ENCODE measurements at places on chromosomes 1 and 21.
A peak's percentile ranks its signal among the peaks of the same experiment; 100 is the strongest.

DNA sequence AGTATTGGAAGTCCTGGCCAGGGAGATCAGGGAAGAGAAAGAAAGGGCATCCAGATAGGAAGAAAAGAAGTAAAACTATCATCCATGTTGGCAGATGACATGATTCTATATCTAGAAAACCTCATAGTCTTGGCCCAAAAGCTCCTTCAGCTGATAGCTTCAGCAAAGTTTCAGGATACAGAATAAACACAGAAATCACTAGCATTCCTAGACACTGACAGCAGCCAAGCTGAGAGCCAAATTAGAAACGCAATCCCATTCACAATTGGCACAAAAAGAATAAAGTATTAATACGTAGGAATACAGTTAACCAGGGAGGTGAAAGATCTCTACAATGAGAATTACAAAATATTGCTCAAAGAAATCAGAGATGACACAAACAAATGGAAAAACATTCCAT lies 44.6 kb downstream of the ZFYVE9 start:
- DNase-seq: no peak

DNA sequence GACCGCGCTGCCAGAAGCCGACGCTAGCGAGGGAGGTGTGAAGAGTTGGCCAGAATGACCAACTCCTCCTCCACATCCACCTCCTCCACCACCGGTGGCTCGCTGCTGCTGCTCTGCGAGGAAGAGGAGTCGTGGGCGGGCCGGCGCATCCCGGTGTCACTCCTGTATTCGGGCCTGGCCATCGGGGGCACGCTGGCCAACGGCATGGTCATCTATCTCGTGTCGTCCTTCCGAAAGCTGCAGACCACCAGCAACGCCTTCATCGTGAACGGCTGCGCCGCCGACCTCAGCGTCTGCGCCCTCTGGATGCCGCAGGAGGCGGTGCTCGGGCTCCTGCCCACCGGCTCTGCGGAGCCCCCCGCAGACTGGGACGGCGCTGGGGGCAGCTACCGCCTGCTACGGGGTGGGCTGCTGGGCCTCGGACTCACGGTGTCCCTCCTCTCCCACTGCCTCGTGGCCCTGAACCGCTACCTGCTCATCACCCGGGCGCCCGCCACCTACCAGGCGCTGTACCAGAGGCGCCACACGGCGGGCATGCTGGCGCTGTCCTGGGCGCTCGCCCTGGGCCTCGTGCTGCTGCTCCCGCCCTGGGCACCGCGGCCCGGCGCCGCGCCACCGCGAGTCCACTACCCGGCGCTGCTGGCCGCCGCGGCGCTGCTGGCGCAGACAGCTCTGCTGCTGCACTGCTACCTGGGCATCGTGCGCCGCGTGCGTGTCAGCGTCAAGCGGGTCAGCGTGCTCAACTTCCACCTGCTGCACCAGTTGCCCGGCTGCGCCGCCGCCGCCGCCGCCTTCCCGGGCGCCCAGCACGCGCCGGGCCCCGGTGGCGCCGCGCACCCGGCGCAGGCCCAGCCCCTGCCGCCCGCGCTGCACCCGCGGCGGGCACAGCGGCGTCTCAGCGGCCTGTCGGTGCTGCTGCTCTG lies 1.2 kb downstream of the GPR88 start:
- DNase-seq: no peak

- DNase-seq: no peak
Observed at GRCh38 chr1:4656533-4657140, 2.2 kb downstream of the AJAP1 start.

DNA sequence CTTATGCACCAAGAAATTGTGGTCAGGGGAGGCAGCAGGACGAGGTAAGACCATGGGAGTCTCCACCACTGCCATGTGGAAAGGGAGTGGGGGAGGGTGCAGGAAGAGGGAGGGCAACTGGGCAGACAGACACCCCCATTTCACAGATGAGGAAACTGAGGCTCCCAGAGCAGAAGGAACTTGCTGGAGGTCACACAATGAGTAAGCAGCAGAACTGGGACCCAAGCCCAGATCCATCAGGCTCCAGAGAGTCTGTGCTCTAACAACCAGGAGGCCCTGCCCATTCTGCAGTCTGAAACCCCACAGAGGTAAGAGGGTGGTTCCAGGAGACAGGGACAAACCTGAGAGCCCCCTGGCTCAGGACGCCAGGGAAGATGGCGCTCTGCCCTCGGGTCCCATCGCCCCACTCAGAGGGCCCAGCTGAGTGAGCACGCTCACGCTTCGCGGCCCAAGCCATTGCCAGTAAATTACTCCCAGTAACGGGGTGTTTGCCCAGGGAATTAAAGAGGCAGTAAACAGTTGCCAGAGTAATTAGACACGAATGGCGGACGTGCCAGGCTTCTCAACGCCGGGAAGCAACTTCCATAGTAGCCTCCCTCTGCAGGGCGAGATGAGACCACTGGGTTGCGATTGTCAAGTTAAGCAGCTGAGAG lies 59.2 kb downstream of the MATN1 start:
- DNase-seq: no peak

DNA sequence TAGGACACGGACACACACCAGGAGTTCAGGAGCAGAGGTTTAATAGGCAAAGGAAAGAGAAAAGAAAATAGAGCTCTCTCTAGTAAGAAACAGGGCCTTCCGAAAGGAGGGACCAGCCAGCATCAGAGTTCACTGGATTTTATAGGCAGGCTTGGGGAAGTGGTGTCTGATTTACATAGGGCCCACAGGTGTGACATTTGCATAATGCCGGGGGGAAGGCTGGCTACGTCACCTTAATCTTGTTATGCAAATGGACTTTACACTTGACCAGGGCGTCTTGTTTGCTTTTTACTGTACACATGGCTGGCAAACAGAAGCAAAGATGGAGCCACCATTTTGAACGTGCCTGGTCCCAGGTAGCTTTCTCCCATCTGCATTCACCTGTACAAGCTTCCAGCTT lies at the start of gene OR14A16:
OR14A16 (minus strand) TSS at position 97 of the 400 bp plus-strand sequence. CDS start 8,390 bp downstream, outside the sequence.
- DNase-seq: no peak

DNA sequence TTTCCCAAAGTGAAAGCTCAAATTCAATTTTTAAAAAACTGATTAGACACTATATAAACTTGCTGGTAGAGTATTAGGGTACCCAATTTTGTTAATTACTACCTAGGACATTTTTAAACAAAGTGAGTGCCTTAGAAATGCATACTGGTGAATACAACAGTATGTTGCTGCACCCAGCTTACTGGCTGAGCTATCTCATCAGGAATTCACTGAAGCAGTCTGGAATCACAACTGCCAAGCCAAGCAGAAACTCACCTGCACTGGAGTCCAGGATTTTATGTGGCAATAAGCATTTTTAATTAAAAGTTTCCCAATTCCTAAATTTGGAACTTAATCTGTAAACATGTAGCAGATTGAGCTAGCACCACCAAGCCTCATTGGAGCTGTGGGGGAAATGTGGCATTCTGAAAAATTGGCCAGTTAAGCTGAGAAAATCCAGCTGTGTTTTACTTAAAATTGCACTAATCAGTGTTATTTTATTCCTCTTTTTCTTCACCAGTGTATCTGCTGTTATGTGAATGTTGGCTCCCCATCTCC lies 61.8 kb downstream of the CLEC20A start:
- no peak for DNase-seq

GRCh38 chr1:223729906-223730305 lies 17.6 kb downstream of the CAPN2 start:
- no peak for DNase-seq

DNA sequence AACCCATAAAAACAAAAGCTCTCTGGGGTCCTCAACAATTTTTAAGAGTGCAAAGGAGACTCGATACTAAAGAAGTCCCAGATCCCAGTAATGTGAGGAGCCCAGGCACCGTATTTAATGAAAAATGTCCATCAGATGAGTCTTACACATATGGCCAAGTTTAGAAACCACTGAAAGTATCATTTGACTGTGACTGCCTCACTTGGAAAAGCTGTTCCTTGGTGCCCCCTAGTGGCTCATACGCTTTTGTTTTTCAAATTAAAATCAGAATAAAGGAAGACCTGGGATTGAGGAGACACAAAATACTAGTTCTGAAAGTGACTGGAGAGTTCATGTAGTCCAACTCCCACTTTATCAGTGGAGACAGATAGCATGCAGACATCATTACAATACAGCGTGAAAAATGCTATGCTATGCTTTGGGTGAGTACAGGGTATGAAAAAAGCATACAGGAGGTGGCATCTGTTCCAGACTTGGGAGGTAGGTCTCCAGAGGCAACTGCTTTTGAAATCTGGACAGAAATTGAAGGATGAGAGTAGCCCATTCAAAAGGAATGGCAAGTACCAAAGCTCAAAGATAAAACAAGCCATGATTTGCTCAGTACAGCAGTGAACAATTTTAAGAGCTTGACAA lies 33.8 kb downstream of the GDAP2 start:
- DNase-seq: peak; percentile 5

- DNase-seq: no peak
Observed at GRCh38 chr1:1282998-1283397, 2.8 kb downstream of the SCNN1D start.

DNA sequence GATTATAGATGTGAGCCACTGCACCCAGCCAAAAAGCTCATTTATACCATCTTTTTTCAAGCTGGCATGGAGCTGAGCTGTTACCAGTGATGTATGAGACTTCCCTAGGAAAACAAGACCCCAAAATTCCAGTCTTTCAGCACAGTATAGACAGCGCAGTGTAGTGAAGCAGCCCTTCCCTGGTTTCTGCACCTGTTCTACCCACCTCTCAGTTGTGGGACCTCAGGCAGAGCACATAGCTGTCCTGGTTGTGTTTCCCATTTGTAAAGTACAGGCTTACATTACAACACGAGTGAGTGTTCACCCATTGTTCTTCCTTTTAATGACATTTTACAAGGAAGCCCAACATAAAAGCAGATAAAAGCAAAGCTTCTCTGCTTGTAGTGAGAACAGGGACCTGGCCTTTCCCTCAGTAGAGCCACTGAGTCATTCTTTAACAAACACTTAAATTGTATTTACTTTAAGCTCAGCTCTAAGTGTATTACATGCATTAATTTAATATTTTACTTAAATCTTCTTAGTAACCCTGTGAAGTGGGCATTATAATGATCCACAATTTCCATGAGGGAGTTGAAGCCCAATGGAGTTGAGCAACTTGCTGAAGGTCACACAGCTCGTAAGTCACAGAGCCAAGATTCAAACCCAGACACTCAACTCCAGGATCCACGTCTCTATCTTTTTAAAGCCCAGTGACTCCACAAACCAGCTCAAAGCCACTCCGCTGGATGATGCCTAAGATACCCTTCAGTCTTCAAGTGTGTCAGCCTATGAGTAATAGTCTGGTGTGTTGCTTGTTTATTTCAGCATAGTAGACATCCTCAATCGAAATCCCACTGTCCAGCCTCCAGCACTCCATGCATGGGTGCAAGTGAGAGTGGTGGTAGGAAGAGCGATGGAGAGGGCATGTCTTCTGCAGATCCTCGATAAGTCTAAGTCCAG lies 40.5 kb upstream of the CAPZB start:
- DNase-seq: no peak

DNA sequence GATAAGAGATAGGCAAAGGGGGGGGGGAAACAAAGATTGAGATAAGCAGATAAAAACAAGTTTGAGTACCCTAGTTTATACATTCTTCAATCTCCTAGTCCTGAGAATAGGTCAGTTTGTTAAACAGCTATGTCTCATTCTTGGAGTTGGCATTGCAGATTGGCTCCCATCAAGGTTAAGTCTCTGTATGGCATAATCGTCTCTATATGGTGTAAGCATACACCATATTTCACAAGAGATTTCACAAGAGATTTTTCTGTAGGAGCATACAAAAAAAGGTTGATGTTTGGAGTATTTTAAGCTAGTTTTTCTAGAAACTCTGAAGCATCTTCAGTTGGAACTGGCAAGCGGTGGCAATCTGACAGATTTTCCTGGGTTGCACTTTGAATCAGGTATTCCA lies 35.8 kb downstream of the NCAM2 start:
- DNase-seq: no peak

GRCh38 chr1:39321979-39322378 lies 117.5 kb downstream of the MACF1 start:
- DNase-seq: no peak

DNA sequence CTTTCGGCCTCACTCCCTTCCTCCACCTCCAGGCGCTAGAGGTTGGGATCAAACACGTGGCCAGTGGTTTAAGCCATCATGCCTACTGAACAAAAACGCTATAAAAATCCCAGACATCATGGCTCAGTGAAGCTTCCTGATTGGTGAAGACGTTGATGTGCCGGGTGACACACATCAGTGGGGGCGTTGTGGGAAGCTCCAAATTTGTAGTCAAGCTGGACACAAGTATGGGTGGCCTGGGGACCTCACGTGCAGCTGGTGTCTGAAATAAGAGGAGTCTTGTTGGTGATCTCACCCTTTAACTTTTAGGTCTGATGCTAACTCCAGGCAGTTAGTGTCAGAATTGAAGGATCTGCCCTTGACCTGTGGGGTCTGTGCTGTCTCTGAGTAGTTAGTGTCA lies 6.7 kb downstream of the CFAP298 start:
- no peak for DNase-seq

DNA sequence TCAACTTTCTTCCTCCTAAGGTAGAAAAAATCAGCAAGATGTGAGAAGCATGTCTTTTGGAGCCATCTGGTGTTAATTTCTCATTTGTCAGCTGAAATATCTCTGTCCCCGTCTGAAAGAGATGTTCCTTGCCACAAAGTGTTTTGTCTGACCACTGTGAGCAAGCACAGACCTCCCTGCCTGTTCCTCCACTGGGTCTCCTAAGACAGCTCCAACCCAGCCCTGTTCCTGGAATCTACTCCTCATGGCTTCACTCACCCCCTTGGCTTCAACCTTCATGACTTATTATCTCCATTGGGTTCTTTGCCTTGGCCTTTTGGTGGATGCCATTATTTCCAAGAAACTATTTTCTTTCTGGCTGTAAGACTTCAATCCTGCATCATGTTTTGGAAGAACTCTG lies 65.7 kb upstream of the CACHD1 start:
- no peak for DNase-seq

DNA sequence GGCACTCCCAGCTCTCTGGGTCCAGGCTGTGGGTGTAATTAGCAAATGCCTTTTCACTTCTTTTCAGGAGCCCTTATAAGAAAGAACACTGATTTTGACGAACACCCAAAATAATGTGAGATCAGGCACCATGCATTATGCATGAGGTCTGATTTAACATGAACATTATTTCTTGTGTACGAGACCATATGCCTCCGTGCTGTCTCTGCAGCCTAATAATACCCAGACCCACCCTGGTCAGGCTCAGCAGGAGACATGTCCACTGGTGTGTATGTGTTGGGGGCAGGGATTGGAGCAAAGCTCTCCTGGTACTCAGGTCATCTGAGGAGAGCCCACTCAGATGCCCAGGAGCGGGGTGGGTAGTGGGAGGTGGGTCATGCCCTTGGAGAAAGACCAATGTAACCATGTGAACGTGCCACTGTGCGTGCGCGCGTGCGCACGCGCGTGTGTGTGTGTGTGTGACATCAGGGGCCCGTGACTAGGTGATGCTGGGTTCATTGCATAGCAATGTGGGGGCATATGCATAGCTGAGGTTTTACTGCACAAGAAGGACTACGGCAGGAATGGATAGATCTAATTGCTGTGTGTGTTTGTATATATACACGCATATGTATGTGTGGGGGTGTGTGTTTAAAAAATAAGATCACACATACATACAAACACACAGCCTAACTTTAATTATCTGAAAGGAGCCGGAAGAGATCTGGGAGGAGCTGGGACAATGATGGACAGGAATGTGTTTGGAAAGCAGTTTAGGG lies 7.1 kb downstream of the POU3F1 start:
- DNase-seq: no peak

GRCh38 chr21:14591882-14592281 lies 45.8 kb upstream of the SAMSN1 start:
- no peak for DNase-seq

- DNase-seq: no peak
Observed at GRCh38 chr1:110069404-110070281, 829 bp downstream of the ALX3 start.

GRCh38 chr1:232984577-232985425 lies 34.4 kb downstream of the NTPCR start:
- DNase-seq: no peak

- DNase-seq: no peak
Observed at GRCh38 chr1:41790351-41790750, 128.4 kb downstream of the HIVEP3 start.

All from stimulated activated CD4-positive, alpha-beta T cell treated with anti-CD3 and anti-CD28 coated beads, TNF-alpha, amount 100 ng/mL, for 1 hour (primary cell).